ENCODE measurements at places on chromosomes 11 and 22. TPM values are rescaled to one million over a fixed set of nuclear protein-coding genes. Genes with fewer than 3 reads are reported as not detected.

DNA sequence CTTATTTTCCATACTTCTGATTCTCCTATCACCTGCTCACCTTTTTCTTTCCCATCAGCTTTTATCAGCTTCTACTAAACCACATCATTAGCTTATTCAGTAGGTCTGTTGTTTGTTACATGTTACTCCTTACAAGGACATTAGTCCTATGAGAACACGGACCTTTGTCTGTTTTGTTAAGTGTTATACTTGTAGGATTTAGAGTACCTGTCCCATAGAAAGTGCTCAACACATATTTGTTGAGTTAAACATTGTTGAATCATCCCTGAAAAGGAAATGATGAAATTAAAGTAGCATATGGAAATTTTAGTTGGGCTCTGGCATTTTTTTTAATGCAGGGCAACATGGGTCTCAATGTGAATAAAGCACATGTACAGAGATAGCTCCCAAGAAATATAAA, 222.1 kb upstream of the CARD18 start:
- H3K4me1 ChIP-seq, result no peaks in the 10 kb centered on the region
- no peak overlapping the region for H3K4me3 ChIP-seq
- DNase-seq, result no peak
- no peaks in the 10 kb centered on the region for H3K36me3 ChIP-seq

The DSCAML1 gene
- not detected for total RNA-seq

The OR10G8 gene
- total RNA-seq, result not detected

The SREBF2 gene
- 18.0 TPM for total RNA-seq

GRCh38 chr11:104526006-104526405, 362.1 kb upstream of the PDGFD start:
- no peaks in the 10 kb centered on the region for H3K36me3 ChIP-seq
- no peak for DNase-seq
- no peak overlapping the region for H3K27ac ChIP-seq
- no peaks in the 10 kb centered on the region for H3K27me3 ChIP-seq

DNA sequence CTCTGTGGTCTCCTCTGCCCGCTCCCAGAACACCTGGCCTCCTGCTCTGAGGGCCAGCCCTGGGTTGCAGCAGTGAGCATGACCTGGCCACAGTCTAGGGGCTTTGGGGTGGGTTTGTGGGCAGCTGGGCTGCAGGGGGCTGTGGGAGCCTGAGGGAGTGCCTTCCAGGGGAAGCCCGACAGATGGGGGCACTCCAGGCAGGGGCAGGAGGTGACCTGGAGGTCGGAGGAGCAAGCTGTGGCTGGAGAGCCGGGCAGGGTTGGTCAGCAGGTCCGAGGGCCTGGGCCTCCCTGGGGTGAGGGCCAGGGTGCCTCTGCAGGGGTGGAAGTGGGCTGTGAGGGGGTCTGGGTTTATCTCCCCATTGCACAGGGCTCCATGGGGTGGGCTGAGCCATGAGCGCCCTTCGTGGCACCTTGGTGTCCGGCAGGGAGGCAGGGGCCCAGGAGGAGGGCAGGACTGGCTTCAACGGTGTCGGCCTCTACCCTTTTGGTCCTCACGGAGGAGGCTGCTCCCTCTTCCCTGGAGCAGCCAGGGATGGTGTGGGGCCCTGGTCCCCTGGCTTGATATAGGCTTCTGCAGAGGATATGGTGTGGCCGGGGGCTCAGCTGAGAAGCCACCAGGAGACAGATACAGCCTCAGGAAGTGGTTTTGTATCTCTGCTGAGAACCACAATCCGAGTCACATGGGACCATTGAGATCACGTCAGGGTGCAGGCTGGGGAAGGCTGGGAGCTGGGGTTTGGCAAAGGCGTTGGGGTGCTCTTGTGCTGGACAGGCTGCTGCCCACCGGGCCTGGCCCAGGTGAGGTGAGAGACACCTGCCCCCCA, 22.3 kb downstream of the KCNQ1 start:
- H3K4me3 ChIP-seq, result no peak overlapping the region
- peaks cover 71% of the 10 kb centered on the region for H3K27me3 ChIP-seq
- no peak for DNase-seq
- H3K4me1 ChIP-seq, result no peaks in the 10 kb centered on the region
- H3K27ac ChIP-seq, result no peak overlapping the region
- no peaks in the 10 kb centered on the region for H3K36me3 ChIP-seq

The BACE1 gene
- total RNA-seq, result 22.7 TPM

The TEX12 gene
- total RNA-seq, result not detected

DNA sequence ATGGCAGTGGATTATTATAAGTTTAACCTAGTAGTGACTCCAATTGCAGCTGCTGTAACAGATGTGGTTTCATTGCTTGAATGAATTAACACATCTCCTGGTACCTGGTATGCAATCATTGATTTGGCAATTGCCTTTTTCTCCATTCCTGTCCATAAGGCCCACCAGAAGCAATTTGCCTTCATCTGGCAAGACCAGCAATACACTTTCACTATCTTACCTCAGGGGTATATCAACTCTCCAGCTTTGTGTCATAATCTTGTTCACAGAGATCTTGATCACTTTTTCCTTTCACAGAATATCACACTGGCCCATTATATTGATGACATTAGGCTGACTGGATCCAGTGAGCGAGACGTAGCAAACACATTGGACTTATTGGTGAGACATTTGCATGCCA, 128.7 kb upstream of the ZC3H12C start:
- H3K4me1 ChIP-seq, result no peaks in the 10 kb centered on the region
- no peak overlapping the region for H3K4me3 ChIP-seq
- no peak overlapping the region for H3K27ac ChIP-seq
- no peaks in the 10 kb centered on the region for H3K36me3 ChIP-seq

The MN1 gene
- total RNA-seq, result 4.5 TPM

The PUS3 gene
- total RNA-seq, result 6.8 TPM

The TRIM51 gene
- not detected for total RNA-seq

GRCh38 chr11:71309181-71309580, 56.8 kb upstream of the SHANK2 start:
- no peaks in the 10 kb centered on the region for H3K4me1 ChIP-seq
- DNase-seq, result no peak
- H3K27me3 ChIP-seq, result no peaks in the 10 kb centered on the region
- no peaks in the 10 kb centered on the region for H3K36me3 ChIP-seq
- H3K4me3 ChIP-seq, result no peak overlapping the region

The SESN3 gene
- 0.66 TPM for total RNA-seq

GRCh38 chr22:46299101-46299500, 2.4 kb downstream of the GTSE1 start:
- H3K36me3 ChIP-seq, result peaks cover 67% of the 10 kb centered on the region
- peaks cover 33% of the 10 kb centered on the region for H3K4me1 ChIP-seq
- no peaks in the 10 kb centered on the region for H3K27me3 ChIP-seq
- no peak for DNase-seq
- H3K27ac ChIP-seq, result no peak overlapping the region
- no peak overlapping the region for H3K4me3 ChIP-seq

DNA sequence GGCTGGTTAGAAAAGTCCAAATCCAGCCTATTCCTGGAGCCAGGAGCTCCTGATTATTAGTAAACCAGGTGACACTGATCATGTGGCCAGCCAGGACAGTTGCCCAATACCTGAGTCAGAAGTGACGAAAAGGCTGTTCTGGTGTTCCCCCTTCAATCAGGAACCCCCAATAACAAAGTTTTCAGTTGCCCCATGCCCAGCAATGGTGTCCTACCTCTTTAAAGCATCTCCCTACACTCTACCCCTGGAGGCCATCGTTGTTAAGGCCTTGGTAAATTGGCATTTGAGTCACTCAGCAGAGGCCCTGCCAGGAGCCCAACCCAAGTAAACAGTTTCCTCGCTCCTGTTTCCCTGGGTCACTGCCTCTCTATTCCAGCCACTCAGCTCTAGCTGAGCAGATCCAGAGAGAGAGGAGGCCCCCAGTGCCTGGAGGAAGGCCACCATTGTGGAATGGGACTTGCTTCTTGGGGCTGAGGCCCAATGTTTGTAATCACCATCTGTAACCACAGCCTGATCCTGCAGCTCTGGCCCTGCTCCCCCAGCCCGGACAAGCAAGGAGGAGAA, 25.0 kb downstream of the ARHGAP1 start:
- no peak for DNase-seq
- H3K27ac ChIP-seq, result no peak overlapping the region
- peaks cover 57% of the 10 kb centered on the region for H3K36me3 ChIP-seq
- no peak overlapping the region for H3K4me3 ChIP-seq
- H3K27me3 ChIP-seq, result no peaks in the 10 kb centered on the region

DNA sequence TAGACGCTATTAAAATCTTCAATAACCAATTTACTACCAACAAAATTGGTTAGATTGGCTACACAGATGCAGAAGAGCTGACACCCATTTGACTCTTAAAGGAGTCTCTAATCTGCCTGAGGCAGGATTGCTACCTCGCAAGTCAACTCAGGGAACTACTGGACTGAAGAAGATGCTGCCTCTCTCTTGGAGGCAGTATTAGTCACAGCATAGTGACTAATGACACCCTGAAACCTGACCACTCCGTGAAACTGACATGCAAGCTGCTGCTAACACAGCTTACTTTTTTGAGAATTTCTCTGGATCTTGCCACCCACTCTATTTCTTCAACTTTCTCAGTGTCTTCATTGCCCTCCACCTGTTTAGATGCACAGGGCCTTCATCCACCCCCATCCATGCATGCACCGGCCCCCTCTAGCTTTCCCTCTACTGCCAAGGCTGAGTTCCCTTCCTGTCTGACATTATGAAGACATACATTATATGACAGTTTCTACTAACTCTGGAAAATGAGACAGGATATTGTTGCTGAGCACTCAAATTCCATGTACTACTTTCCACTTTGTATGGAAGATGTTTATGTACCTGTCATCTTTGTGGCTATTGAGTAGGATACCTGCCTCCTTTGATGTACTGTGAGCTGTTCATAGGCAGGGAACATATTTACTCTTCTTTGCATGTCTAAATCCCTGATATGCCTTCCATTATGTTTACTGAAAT, 183.2 kb downstream of the MSANTD4 start:
- DNase-seq, result no peak
- no peaks in the 10 kb centered on the region for H3K4me1 ChIP-seq
- H3K4me3 ChIP-seq, result no peak overlapping the region
- no peaks in the 10 kb centered on the region for H3K36me3 ChIP-seq
- no peak overlapping the region for H3K27ac ChIP-seq
- H3K27me3 ChIP-seq, result no peaks in the 10 kb centered on the region

DNA sequence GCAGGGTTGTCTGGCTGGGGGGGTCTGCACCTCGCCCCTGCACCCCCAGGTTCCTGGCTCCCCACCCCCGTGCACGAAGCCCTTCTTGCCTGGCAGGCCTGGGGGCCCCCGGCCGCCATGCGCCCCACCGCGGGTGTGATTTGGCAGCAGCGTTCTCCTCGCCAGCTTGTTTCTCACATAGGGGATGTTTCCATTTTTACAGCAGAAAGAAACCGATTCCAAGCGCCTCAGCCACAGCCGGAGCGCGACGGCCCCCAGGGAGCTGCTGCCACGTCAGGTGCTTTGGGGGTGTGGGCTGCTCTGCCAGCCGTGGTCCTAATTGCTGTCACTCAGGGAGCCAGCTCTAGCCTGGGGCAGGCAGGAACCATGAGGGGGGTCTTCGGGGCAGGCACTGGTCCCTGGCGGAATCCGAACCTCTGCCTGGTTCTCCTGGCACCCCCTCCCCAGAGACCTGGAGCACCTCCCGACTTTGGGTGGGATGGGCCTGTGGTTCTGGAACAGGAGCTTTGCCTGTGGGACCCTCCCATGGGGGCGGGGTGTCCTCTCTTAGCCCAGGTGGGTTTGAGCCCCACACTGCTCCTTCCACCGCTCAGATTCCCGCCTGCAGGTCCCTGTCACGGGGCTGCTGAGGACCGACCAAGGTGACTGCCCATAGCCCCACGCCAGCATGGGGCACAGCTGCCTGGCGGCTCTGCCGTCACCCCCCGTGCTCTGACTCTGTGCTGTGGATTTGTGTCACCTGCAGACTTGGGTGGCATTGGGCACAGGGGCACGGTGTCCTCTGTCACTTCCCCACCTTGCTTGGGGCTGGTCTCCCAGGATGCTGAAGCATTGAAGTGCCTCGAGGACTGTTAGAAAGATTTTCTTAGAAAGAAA, 54.0 kb downstream of the RTN4R start:
- H3K27me3 ChIP-seq, result no peaks in the 10 kb centered on the region
- DNase-seq, result no peak
- H3K4me3 ChIP-seq, result no peak overlapping the region
- H3K27ac ChIP-seq, result no peak overlapping the region

DNA sequence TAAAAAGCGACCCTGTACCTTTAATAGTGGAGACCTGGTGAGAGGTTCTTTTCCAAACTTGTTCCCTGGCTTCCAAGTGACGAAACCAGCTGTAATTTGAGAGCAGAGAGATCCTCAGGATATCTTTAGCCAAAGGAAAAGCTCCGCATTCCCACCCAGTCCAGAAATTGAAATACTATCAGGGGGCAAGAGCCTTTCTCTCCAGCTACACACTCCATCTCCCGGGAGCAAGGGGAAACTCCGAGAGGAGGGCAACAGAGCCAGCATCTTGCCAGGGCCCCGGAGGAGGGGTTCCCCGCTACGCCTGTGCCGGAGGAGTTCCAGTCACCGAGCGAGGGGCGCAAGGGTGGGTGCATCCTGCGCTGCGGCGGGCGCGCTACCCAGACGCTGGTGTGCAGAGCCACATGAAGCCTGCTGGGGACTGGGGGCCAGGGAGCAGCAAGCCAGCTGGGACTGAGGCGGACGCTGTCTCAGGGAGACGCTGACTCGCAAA, at the start of gene FIBIN:
TSS of gene FIBIN (plus strand) at position 148 of the 493 bp plus-strand sequence. CDS start 415 bp downstream, outside the sequence.
- peak within 1 kb of the TSS; percentile 33 for H3K4me3 ChIP-seq
- H3K4me1 ChIP-seq, result peaks cover 7% of the 10 kb centered on the region
- no peaks in the 10 kb centered on the region for H3K36me3 ChIP-seq
- H3K27me3 ChIP-seq, result no peaks in the 10 kb centered on the region
- no peak within 1 kb of the TSS for H3K27ac ChIP-seq
- DNase-seq, result no peak

DNA sequence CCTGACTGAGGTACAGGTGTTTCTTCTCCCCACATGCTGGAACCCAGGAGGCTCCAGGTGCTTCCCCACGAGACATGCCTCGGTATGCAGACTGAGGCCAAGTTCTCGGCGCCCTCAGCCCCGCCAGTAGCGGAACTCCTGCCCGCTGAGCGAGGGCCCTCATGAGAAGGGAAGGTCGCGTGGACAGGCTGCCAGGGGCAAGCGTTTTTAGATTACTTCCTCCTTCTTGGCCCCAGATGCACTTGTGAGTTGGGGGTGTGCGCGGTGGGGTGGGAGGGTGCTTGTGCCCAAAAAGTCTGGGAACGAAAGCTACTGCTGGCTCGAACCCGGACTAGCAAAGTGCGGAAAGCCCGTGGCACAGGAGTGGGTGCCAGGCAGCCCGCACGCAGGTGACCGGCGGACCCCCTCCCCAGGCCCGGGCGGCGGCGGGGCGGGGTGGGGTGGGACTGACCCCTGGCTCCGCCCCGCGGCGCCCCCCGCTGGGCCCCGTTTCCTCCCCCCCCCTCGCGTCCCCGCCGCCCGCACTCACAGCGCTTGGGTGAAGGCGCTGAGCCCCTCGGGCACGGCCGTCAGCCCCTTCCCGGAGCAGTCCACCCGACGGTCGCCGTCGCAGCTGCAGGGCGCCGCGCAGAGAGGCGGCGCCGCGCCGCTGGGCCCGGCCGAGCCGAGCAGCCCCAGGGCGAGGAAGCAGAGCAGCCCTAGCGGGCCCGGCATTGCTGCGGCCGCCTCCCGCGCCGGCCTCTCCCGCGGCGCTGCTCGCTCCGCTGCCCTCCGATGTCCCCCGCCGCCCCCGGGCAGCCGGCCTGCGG, 797 bp downstream of the LGR4 start:
- peaks cover 28% of the 10 kb centered on the region for H3K4me1 ChIP-seq
- H3K27ac ChIP-seq, result peak overlapping the region; percentile 43
- H3K4me3 ChIP-seq, result peak overlapping the region; percentile 99
- H3K36me3 ChIP-seq, result peaks cover 6% of the 10 kb centered on the region

- peaks cover 18% of the 10 kb centered on the region for H3K36me3 ChIP-seq
- H3K4me1 ChIP-seq, result peaks cover 71% of the 10 kb centered on the region
- DNase-seq, result no peak
- peak overlapping the region; percentile 92 for H3K27ac ChIP-seq
- H3K27me3 ChIP-seq, result no peaks in the 10 kb centered on the region
Observed at GRCh38 chr11:65382804-65383368, 440 bp upstream of the SLC25A45 start.

GRCh38 chr11:60336767-60337391, 9.8 kb downstream of the MS4A6E start:
- no peaks in the 10 kb centered on the region for H3K4me1 ChIP-seq
- no peak overlapping the region for H3K4me3 ChIP-seq
- no peak for DNase-seq

All from SJSA1 (cell line).